Activated naive CD4-positive, alpha-beta T cell treated with anti-CD3 and anti-CD28 coated beads, Interleukin-2, amount 50 U/mL, for 72 hours (primary cell): ENCODE measurements at places on chromosomes 7 and 10. TPM values are rescaled to one million over a fixed set of nuclear protein-coding genes. Genes with fewer than 3 reads are reported as not detected.

STRIP2 gene
- total RNA-seq: 49.2 TPM

LRGUK gene
- 0.41 TPM for total RNA-seq

GHRHR gene
- not detected for total RNA-seq

GPER1 gene
- total RNA-seq: not detected

ELFN1 gene
- 0.07 TPM for total RNA-seq
